ENCODE measurements at places on chromosomes 3 and 15.

DNA sequence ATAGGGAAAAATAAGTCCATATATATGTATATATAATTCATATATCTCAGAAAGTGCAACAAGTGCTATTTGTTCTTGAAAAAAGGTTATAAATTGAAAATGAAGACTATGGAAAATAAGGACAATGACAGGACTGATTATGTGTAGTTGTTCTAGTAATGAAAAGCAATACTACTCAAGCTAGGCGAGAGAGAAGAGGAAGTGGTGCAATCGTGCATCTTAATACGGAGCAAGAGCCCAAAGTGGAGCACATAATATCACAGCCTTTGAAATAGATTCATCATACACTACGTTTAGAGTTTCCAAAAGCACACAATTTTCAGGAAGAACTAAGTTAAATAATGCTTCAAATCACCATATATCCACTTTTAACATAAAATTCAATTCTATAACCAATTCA is 87.9 kb downstream of the ULK4 start:
- no peak for DNase-seq

GRCh38 chr3:71724584-71725270 is 475 bp downstream of the EIF4E3 start:
- DNase-seq: no peak

DNA sequence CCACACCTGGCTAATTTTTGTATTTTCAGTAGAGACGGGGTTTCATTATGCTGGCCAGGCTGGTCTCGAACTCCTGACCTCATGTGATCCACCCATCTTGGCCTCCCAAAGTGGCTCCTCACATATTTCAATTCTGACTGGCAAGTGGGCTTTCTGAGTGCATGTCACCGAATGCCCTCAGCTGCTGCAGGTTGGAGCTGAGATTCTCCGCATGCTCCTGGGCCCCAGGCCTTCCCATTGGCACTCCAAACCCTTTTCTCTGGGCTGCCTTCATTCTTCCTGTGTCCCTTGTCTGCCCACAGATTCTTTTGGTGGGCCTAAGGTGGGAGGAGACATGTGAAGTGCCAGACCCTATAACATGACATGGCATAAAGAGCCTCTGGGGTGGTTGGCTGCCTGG is 67.3 kb downstream of the SYNM start:
- DNase-seq: no peak

GRCh38 chr15:55902981-55903380 is 90.4 kb downstream of the NEDD4 start:
- DNase-seq: no peak

DNA sequence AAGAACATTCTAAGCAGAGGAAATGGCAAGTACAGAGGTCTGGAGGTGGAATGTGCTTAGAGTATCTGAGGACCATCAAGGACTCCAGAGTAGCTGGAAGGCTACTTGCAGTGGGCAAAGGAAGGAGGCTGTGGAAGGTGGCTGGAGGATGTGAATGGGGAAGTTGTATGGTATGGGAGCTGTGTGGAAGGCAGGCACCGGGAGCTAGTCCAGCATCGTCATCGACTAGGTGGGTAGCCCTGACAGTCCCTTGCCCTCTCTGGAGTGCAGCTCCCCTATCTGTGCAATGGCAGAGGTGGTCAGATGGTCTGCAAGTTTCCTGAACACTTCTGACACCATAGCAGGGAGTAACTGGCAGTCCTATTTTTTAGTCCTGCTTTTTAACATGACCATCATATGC is 19.3 kb downstream of the CCDC13 start:
- no peak for DNase-seq

All from COLO829 (cell line).